ENCODE measurements at places on chromosomes 13 and 19.

GRCh38 chr13:69028936-69029335, 1078.7 kb upstream of the ATXN8OS start:
- no peak for DNase-seq

- peak; percentile 28 for DNase-seq
These were observed 62.7 kb downstream of the F2RL3 start for GRCh38 chr19:16951529-16951928.

- no peak for DNase-seq
These were observed 19.0 kb upstream of the PLPP2 start for GRCh38 chr19:310141-310651.

GRCh38 chr13:64066711-64067110, 2651.1 kb upstream of the PCDH20 start:
- DNase-seq = no peak

DNA sequence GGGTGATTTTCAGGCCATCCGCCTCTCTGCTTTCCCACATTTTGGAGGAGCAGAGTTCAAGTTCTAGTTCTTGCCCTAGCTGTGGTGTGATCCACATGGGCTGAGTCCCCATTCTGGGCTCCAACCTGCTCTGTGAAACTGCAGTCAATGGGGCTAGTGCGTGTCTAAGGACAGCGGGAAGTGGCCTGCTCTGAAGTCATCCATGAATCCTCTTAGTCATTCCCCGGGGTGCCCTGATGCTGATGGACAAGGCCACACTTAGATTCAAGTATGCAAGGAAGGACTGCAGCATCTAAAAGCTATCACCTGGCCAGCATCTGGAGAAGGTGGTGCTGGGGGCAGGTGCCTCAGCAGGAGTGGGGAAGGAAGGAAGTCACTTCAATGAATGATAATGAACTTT, 94.6 kb downstream of the TSHZ3 start:
- peak; percentile 28 for DNase-seq

DNA sequence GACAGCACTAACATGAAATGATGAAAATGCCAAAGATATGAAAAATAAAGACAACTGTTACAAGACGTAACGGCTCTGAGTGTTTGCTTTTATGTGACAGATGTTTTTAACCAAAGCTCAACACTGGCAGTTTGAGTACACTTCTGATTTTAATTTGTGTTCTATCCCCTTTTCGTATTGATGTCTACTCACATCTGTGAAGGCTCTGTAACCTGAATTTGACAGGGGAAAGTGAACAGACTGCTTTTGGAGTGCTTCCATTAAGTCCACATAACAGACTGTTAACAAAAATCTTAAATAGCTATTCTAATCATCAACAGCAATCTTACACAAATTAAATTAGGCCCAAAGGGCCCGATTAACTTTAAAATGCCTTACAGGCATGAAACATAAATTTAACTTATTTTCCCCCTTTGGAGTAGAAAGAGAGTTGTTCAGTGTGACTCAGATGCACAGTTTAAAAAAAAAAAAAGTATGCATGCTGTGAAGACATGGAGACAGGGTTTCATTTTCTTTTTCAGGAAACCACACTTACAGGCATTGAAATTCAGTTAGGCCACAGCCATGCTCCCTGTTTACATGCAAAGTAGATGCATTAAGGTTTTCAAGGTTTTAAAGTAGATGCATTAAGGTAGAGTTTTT, 16.3 kb upstream of the RNASEH2B start:
- peak; percentile 69 for DNase-seq

- DNase-seq = no peak
These were observed 34.0 kb downstream of the KLF5 start for GRCh38 chr13:73092829-73093228.

DNA sequence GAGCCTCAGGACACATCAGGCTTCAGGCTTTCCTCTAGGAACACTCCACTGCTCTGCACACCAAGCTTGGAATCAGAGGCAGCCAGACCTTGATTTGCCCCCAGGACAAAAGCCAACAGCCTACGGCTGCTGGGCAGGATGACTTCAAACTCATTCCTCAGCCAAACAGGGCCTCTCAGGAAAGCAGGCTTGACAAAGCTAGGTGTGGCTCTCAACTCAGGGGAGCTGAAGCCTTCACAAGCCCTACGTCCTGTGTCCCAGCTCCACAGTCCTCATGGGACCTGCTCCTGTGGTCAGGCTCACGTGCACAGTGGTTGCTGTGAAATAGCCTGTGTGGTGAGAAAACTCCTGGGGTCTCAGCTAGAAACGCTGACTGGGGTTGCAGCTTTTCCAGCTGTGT, 398.9 kb upstream of the ZNF507 start:
- DNase-seq = no peak

- no peak for DNase-seq
These were observed 3.0 kb upstream of the KLK10 start for GRCh38 chr19:51022526-51022925.

DNA sequence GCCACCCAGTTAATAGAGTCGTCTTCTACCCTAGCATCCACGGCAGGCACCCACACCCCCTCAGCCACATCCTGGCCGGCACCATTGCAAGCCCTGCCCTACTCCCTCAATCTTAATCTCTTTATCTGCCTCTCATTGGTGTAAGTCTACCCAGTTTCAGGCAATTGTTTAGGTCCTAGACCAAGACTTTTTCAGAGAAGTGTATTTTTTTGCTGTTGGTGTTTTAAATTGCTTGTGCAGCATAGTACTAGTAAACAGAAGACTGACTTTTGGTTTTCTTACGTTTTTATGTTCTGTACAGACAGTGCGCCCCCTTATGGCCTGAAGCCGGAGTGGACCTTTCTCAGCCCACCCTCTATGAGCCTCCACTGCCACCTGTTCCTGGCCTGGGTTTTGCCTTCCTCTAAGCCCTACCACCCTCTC, 2.3 kb upstream of the LCP1 start:
- peak; percentile 89 for DNase-seq

- DNase-seq = no peak
These were observed 5.3 kb upstream of the DPRX start for GRCh38 chr19:53626486-53626885.

DNA sequence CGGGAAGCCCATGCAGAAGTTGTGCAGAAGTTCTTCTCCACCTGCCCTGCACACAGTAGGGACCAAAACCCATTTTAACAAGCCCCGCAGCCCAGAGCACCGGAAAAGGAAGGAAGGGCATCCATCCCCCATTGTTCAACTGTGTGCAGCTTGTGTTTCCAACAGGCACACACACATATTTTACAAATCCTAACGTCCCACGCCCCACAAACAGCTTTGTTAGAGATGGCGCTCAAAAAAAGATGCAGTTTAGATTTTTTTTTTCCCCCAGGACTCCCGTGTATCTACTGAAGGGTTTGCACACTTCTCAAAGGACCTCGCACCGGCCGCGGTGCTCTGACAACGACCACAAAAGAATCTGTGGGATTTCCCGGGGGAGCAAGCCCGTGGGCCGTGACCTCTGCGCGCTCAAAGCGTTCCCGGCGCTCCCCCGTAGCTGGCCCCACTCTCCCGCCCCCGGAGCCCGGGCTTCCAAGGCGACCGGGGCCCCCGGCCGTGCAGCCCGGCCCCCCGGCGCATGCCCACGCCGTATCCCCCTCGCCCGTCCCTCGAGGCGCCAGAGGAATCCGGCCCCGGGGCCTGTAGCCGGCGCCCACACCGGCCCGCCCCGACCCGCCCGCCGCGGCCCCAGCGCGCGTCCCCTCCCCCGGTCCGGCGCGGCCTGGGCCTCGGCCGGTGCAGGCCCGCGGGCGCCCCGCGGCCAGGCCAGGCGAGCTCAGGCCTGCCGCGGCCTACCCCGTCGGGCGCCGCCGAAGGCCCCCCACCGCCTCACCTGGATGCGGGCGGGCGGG, 523 bp downstream of the ELAVL1 start:
- no peak for DNase-seq

DNA sequence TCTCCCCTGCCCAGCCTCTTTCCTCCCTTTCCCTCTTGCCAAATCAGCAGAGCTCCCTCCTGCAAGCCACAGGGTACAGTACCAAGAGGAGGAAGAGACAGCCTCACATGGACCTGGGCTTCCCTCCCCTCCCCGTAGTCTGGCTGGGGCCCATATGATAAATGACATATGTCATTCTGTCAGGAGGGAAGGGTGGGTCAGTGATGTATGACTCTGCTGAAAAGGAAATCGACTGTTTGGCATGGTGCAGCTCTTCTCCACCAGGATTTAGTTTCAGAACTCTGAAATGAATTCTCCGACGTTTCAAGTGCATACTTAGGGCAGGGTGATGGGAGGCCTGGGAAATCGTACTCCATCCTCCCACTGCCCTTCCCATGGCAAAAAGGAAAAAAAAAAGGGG, 9.8 kb downstream of the TSHZ3 start:
- DNase-seq = no peak

DNA sequence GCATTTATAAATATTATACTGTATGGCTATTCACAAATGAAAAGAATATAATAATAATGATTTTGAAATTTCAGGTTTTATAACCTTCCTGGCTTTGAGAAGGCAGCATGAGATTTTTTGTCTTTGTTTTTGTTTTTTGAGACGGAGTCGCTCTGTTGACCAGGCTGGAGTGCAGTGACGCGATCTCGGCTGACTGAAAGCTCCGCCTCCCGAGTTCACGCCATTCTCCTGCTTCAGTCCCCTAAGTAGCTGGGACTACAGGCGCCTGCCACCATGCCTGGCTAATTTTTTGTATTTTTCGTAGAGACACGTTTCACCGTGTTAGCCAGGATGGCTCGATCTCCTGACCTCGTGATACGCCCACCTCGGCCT, 64.1 kb downstream of the ZNF429 start:
- peak; percentile 56 for DNase-seq

DNA sequence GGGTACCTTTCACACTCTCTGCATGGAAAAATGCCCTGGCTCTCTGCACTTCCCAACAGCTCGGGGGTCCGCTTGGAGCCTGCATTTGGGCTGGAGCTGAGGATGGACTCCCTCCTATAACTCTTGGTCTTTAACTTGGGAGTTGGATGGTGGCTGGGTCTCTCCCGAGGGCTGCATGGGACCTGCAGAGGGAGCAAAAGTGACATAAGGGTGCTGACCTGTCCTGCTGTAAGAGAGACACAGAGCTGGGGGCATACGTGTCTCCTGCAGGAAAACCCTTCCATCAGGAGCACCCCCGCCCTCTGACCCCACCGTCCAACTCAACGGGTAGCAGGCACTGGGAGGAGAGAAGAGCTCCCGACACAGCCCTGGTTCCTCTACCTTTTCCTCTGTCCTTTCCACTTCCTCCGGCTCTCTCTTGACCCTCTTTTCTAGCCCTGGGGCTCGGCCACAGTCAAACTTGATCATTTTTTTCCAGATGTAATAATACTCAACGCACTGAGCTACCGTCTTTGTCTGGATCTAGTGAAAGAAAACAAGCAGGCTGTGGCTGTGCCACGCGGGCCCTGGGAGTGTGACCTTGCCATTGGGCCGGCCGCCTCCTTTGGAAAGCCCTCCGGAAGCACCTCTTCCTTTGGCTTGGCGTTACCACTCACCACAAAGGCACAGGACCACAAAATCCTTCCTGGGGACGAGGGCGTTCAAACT, 6.8 kb upstream of the NAPA start:
- DNase-seq = no peak

DNA sequence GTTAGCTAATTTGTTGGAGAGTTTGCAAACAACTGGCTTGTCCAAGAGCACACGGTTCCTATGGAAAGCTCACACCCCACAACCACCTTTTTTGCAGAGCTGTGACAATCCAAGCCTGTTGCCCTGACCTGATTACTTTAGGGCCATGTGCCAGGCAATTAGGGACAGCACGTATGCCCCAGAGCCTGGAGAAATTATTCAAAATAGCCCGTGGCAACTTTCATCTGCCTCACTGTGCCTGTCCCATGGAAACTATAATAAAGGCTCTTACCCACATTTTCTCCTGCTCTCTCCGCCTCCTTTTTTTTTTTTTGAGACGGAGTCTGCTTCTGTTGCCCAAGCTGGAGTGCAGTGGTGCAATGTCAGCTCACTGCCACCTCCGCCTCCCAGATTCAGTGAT, 18.6 kb upstream of the FBN3 start:
- DNase-seq = no peak

DNA sequence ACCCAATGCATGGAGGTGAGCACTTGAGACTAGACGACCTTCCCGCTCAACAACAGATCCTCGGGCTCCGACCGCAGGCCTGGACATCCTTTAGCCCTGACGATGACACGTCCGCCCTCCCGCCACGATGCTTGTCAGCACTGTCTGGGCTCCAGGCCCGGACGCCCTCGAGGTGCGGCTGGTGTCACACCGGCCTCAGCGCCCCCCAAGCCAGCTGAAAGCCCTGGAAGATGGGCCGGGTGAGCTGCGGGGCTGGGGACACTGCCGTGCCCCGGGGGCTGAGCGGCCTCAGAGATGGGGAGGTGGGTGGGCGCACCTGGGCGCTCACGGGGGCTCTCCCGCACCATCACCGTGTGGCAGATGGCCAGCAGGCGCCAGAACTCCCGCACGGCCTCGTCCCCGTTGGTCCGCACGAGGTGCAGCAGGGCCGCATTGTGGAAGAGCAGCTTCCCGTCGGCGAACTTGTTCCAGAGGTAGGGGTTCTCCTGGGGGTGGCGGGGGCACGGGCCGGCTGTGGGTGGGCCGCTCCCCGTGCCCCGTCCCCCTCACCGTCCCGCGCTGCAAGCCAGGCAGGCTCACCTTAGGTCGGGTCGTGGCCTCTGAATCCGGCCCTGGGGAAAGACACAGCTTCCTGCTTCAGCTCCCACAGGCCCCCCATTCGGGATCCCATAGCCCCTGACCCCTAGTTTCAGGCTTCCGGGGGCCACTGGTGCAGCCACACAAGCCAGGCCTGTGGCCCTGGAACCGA, 15.5 kb downstream of the ATP8B3 start:
- no peak for DNase-seq

GRCh38 chr19:48817585-48818124, 6.8 kb upstream of the BCAT2 start:
- DNase-seq = no peak

DNA sequence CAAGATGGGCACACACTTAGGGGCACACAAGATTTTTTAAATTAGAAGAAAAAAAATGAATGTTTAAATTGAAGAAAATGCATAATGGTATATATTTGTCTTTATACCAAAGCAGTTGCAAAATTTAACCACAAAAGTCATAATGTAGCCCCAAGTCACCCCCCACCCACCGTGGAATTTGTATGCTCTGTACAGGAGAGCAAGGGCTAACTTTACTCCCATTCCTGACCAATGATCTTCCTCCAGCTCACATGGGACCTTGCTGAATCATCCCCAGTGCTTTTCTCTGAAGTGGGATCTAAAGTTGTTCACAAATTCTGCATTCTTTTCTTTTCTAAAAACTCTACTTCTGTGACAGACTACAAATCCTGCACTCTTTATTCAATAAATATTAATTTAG, 597.0 kb downstream of the UQCRFS1 start:
- DNase-seq = no peak

- DNase-seq = no peak
These were observed 35.1 kb downstream of the HPN start for GRCh38 chr19:35076657-35077056.

Measured in activated CD8-positive, alpha-beta memory T cell treated with anti-CD3 and anti-CD28 coated beads, Interleukin-2, amount 10 ng/mL, durations not matched to agents 7 days and 5 days (primary cell).